DMS 273 treated with DMSO at 0.1 percent for 48 hours (cell line): ENCODE measurements at places on chromosomes 6 and 20.

DNA sequence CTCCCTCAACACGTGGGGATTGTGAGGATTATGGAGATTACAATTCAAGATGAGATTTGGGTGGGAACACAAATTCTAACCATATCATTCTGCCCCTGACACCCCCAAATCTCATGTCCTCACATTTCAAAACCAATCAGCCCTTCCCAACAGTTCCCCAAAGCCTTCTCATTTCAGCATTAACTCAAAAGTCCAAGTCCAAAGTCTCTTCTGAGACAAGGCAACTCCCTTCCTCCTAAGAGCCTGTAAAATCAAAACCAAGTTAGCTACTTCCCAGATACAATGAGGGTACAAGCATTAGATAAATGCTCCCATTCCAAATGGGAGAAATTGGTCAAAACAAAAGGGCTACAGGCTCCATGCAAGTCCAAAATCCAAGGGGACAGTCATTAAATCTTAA is 39.6 kb upstream of the PLAGL1 start:
- DNase-seq = no peak

DNA sequence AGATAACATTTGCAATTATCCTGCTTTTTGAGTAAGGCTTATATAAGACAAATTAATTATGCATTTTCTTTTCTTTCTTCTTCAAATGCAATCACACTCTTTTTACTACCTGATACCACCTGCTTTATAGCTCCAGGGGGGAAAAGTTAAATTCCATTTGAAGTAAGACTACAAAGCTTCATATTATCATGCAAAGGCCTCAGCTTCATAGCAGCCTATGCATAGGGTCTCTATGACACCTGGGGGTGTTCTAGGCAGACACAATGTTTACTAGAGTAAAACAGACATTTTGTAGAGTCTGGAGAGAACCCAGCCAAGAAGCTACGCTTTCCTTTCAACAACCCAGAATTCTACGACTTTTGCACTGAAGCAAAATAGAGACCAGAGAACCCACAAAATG is 148.0 kb downstream of the MCHR2 start:
- no peak for DNase-seq

DNA sequence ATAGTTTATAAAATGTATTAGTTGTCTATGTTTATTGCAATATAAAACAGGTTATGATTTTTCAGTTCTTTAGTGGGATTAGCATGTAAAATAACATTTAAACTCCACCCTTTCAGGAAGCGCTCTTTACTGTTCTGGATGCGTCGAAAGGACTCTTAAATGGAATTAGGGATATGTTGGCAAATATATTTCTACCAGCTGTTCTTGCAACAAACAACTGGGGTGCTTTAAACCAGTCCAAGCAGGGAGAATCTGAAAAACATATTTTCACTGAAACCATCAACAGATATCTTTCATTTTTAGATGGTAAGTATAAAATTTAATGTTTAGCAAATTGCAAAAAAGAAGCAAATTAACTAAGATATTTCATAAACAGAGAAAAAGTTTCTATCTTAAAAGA is 21.8 kb downstream of the DNAH8 start:
- DNase-seq = no peak

DNA sequence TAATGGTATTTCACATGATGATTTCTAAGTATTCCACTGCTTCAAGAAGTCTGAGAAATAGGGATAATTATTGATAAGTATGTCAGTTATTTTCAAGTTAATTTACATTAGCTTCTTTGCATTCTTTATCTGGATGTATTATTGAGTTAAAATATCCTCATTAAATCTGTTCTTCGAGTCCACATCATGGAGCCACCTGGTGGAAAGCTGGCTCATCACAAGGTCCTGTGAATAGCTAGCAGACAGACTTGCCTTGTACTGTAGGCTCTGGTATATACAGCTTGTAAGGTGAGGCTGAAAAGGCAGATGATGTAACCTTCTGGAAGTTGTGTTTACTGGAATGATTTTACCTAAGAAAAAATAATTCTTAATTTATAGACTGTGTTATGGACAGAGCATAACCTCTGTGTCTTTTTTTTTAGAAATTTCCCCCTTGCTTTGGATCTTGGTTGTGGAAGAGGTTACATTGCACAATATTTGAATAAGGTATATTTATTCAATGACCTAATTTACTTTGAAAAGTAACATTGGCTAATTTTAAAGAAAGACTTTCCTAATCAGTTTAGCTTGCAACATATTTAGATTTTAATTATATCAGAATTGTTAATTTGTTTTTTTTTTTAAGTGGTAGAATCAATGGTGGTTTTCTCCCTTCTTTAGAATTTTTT is 3.5 kb downstream of the NDUFAF5 start:
- peak; percentile 9 for DNase-seq

DNA sequence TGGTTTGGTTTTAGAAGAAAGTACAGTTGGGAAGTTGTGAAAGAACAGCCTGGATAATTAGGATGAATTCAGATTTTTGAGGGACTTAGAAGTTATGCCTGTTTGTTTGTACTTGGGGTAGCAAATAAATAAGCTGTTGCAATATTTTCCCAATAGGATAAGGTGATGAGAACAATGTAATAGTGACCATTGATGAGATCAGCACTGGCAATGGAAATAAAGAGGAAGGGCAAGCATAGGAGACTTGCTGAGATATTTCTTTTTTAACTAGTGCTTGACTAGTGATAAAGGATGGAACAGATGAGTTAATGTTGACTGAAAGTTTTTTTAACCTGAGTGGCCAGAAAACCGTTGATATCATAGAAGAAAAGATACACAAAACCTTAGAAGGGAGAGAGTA is 498.8 kb downstream of the CDKAL1 start:
- no peak for DNase-seq

- peak; percentile 19 for DNase-seq
These were observed 122.6 kb upstream of the MLN start for GRCh38 chr6:33926451-33926850.

DNA sequence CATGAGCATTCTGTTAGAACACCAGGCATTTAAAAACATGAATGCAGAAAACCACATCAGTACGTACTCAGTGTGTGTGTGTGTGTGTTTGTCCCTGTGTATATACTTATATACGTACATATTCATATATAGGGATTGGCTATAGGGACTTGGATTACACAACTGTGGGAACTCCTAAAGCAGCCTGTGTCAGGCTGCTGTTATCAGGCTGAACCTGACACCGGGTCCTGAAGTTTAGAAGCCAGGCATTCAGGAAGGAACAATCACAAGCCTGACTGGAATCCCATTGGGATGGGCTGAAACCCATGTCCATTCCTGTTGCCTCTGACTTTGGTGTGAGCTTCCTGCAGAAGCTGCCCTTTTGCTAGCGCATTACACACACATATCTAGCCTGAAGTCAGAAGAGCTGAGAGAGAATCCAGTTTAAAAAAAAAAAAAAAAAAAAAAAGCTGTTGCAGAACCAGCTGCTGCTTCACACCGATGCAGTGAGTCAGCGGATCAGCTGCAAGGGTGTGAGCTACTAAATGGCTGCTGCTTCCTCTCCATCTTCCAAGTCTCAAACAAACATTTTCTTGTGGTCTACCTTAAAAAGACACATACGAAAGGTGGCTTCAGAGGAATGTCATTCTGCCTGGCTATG is 348.1 kb downstream of the THBS2 start:
- no peak for DNase-seq

DNA sequence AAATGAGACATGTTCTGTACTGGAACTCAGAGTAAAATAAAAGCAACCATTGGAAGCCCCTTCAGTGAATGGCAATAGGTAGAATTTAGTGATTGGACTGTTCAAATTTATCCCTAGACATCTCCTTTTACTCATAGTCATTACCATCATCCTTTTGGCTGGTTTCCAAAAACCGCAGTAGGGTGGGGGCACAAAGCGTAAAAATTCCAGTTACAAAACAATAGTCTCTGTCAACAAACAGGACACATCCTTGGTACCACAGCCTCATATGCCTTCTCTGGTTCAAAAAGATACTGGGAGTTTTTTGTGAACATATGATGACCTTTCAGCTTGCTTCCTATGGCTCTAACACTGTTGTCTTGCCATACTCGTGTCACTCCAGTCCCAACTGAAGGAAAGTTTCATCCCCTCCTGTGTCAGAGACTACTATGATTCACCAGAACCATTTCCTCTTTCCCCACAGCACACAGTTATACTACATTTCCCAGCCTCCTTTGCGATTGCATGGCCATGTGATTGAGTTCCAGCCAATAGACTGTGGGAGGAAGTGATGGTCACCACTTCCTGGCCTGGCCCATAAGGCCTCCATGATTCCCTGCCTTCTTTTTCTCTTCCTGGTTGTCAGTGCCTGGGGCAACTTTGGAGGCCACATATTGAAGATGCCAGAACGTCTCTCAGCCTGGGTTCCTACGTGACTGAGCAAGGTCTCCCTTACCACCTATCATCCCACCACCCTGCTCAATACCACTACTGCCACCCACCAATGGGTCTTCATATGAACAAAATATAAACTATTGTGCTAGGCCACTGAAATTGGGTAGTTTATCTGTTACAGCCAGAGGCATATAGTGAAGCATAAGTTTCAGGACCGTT is 162.4 kb downstream of the ID4 start:
- peak; percentile 9 for DNase-seq

- DNase-seq = no peak
These were observed 180.2 kb upstream of the CCN2 start for GRCh38 chr6:132131351-132131750.

- DNase-seq = no peak
These were observed 82.3 kb downstream of the CD164 start for GRCh38 chr6:109299776-109300564.

- no peak for DNase-seq
These were observed 89.0 kb downstream of the PSMB1 start for GRCh38 chr6:170464080-170464479.

- DNase-seq = no peak
These were observed 2.9 kb downstream of the FAXC start for GRCh38 chr6:99346595-99346994.

- DNase-seq = no peak
These were observed 90.7 kb upstream of the POPDC3 start for GRCh38 chr6:105270511-105270910.

GRCh38 chr20:59835448-59836395 is 97.7 kb downstream of the SYCP2 start:
- DNase-seq = no peak

DNA sequence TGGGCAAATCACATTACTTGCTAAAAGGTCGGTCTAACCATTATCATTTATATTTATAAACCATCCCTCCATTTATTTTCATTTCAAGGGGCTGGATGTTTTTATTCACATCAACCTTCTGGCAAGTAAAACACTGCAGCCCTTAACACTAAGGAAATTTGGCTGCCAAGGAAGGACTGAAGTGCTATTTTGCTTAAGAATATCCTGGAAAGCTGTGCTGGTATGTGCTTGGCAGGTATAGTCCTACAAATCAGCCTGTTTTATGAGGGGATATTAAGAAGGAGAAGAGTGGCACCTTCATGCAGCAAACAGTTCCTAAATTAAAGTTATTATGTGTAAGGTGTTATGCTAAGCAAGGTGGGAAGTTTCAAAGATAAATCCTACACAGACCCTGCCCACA is 9.8 kb downstream of the PHACTR2 start:
- no peak for DNase-seq

DNA sequence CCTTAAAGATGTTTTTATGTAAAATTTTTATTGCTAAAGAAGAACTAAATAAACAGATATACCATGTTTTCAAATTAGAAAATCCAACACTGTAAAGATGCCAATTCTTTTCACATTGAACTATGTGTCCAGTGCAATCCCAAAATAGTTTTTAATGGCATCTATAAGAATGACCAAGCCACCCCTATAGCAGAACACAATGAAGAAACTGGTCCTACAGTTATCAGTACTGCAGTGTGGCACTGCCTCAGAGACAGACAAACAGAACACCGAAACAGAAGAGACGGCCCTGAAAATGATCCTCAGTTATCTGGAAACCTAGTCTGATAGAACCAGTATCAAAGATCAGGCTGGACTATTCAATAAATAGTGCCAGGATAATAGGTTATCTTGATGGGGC is 41.9 kb downstream of the KIF13A start:
- DNase-seq = no peak

- DNase-seq = no peak
These were observed 68.5 kb downstream of the ELOVL5 start for GRCh38 chr6:53280207-53280606.

DNA sequence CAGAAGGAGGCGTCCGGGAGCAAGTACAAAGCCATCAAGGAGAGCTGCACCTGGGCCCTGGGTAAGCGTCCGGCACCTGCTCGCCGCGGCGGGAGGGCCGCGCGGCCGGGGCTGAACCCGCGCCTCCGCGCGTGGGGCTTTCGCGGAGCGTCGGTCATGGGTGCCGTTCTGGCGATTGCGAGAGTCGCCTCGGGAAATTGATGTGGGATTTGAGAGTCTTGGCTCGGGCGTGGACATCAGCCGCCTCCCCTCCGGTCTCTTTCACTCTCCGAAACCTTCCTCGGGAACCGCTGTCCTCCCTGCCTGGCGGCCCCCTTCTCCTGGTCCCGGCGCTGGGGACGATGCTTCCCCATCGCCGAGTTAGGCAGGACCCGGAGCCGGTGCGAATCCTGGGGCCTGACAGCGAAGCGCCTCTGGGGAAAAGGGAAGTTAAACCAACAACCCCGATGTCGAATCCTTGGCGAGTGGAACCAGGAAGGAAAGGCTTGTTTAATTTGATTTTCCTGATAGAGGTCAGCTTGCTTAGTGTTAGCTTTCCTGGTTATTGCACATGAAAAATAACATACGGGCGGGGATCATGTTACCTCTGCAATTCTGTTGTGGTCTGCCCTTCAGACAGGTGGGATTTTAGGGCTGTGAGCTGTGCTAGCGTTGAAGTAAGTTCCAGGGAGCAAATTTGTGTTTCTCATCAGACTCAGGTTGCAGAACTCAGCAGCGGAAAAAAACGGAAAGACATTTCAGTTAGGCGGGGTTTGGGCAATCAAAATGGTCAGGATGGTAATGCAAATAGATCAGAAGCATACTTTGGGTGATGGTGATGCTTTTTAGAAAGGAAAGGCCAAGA is 594 bp downstream of the ARFGEF3 start:
- DNase-seq = peak; percentile 36

DNA sequence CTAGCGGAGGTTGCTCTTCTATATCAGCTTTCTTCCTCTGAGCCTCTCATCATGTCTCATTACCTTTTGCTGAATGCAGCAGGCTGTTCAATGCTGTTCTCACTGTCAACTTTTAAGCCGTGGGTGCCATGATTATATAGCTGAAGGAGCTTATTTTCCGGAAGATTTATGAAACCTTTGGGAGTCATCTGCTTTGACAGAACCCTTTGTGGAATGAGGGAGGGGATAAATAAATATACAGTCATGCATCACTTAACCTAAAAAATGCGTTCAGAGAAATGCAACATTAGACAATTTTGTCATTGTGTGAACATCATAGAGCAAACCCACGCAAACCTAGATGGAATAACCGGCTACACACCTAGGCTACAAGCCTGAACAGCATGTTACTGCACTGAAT is 102.2 kb upstream of the AKAP12 start:
- DNase-seq = no peak
